ENCODE measurements at places on chromosomes 7 and 10.

DNA sequence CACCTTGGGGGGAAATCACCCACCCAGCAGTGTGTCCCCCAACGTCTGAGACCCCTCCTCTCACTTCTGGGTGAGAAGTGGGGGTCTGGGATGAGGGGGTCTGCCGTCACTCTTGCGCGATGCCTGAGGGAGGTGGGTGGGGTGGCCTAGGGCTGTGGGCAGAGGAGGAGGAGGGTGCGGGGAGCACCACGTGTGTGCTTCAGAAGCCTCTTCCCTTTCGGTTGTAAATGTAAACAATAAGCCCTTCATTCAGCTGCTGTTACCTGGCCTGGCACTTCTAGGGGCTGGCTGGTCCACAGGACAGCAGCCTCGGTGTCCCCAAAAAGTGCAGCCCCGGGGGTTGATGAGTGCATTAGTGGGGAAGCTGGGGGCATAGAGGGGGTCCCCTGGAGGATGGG lies 1.3 kb downstream of the CLIP2 start:
- no peak for DNase-seq

DNA sequence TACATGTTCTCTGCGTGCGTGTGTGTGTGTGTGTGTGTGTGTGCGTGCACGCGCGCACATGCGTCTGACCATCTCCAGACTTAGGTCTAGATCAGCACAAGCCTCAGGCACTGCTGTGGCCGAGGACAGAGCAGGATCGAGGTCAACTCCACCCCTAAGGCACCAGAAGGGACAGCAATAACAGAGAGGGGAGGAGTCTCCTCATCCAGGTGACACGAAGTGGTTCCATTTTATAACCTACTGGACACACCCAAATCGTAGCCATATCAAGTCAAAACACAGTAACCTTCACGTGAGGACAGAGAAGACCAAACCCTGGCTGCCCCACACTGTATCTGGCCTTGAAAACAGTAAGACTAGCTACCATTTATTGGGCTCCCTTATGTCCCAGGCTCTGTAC lies 224.1 kb downstream of the FGFR2 start:
- no peak for DNase-seq

- no peak for DNase-seq
Measured at GRCh38 chr7:138338361-138338760, 121.7 kb upstream of the TRIM24 start.

DNA sequence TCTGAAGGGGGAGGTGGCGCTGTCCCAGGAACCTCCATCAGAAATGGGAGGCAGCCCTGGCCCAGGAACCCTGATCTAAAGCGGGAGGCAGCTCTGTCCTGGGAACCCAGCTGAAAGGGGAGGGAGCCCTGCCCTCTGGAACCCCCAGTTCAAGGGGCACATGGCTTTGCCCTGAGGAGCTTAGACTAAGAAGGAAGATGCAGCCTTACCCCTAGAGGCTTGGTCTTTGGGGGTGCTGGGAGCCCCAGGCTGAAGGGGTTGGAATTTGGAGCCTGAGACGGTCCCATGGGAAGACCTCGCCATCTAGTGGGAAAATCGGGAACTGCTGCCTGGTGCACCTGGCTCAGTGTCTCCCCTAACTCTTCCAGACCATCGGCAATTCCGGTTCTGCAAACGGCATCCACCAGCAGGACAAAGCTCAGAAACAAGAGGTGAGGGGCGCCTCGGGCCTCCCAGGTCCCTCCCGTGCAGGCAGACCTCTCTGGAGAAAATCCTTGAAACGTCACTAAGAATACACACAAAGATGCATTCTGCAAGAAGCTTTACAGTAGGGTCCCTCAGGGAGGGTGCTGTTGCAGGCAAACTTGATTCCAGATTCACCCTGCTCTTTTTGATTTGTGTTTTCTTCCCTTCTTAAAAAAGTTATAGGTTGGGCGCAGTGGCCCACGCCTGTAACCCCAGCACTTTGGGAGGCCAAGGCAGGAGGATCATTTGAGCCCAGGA lies 52.4 kb upstream of the GTF2IRD1 start:
- peak; percentile 38 for DNase-seq

GRCh38 chr10:108090476-108091215 lies 926.1 kb upstream of the SORCS1 start:
- DNase-seq: peak; percentile 81

DNA sequence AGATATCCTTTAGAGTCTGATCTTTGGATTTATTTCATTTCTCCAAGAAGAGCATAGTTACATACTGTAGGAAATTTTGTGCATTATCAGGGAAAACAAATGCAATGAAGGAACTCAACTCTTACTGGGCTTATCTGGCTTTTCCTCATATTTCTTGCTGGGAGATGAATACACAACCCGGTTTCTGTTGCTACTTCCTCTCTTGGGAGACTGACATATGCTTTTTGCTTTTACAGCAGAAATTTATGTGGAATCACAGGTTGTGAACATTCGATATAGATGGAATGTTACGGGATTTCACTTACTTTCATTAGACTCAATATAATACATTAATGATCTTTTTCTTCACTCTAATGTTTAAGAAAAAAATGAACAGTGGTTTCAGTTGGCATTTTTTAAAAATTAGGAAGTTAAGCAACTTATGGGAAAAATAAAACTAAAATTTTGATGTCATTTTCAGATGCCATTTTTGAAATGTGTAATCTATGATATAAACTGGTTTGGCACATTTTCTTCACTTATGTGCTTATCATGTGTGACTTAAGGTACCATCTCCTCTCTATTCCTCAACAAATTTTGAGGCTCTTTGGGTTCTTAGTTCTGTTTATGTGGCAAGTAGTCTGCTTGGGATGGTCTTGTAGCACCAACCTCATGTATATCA lies 7.1 kb downstream of the SND1 start:
- no peak for DNase-seq

DNA sequence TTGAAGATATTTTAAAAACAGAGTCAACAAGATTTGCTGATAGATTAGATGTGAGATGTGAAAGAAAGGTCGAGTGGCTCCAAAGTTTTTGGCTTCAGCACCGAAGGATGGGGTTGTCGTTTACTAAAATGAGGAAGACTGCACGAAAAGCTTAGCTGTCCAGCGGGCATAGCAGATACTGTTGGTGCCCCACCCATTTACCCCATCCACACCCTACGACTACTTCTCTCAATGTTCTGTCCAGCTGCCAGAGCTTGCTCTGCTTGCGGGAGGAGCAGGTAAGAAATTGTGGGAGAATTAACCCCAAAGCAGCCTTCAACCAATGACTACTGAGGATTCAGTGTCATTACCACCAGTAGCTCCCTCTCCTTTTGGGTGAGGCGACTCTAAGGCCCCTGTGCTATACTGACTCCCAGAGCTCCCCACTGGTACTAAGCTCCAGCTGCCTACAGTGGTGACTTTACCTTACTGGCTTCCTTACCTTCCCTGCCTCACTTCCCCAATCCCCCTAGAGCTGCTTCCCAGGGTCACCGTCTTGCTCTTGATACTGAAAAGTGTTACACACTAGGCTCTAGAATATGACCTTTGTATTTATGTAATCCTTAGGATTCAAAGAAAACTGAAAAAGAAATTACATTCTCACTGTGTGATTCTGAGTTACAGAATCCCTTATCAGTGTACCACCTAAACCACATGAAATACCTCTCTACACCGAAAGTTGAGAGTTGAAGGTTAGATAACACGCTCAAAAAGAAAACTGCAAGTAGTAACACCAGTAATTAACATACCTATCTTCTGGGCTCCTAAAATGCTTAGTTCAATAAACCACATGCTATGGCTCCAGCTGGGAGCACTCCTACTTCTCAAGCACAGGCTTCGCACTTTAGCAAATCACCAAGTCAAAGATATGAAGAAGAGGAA lies 22.3 kb downstream of the CACUL1 start:
- DNase-seq: no peak

GRCh38 chr7:50149369-50149768 lies 56.3 kb upstream of the ZPBP start:
- no peak for DNase-seq

DNA sequence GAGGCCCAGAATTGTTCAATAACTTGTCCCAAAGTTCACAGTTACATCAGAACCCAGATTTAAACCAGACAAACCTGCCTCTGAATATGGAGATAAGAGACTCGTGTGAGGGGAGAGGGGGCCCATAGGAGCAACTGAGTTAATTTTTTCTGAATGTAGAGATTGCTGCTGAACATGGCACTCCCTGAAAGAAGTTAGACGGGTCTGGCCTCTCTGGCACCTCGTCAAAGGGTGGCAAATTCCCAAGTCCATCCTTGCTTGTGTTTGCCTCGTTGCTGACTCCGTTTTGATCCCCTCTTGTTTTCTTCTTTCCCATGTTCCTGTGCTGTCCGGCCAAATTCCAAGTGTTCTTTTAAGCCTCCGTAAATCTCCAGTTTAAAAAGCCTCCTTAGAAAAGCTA lies 35.2 kb upstream of the YAE1 start:
- no peak for DNase-seq

DNA sequence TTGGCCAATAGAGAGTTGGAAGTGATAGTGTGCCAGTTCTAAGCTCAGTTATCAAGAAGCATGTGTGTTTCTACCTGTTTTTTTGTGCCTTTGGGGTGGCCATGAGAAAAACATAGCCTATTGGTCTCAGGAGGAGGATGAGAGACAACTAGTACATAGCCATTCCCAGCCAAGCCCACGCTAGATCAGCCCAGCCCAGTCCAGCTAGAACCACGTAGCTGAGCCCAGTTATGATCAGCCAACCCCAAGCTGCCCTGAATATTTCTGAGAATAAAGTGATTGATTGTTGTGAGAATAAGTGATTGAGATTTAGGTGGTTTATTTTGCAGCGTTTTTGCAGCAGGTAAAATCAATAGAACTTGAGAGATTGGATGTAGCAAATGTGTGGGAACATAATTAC lies 15.9 kb downstream of the SORCS3 start:
- no peak for DNase-seq

- no peak for DNase-seq
Measured at GRCh38 chr7:45293295-45293942, 135.8 kb downstream of the RAMP3 start.

DNA sequence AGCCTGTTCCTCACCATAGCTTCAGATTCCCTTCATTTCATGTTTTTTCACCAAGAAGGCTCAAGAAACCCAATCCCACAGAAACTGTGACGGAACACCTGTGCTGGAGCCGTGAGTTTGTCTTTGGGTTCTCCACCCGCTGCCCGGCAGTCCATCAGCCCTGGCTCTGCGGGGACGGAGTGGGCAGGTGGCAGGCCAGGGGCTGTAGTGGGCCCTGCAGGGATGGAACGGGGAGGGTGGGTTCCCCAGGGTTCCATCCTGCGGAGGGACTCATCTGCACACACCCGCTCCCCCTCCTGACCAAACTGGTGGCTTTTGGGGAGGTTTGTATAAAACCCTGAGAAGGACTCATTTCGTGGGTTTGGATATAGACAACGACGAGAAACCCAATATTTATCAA lies 15.0 kb downstream of the CYP17A1 start:
- DNase-seq: no peak

GRCh38 chr10:119125942-119126341 lies 22.0 kb downstream of the DENND10 start:
- no peak for DNase-seq

- no peak for DNase-seq
Measured at GRCh38 chr7:28423918-28424514, 11.7 kb downstream of the CREB5 start.

DNA sequence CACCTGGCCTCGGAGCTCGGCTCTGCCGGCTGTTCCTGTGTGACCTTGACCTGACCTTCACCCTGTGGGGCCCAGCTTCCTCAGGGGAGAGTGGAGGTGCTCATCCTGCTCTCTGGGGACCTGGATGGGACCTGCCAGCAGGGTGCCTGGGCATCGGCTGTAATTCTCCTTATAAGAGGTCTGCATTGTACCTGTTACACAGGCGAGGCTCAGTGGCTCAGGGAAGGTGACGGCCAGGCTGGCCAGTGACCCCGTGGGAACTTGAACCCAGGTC lies 29.0 kb downstream of the RET start:
- DNase-seq: no peak

DNA sequence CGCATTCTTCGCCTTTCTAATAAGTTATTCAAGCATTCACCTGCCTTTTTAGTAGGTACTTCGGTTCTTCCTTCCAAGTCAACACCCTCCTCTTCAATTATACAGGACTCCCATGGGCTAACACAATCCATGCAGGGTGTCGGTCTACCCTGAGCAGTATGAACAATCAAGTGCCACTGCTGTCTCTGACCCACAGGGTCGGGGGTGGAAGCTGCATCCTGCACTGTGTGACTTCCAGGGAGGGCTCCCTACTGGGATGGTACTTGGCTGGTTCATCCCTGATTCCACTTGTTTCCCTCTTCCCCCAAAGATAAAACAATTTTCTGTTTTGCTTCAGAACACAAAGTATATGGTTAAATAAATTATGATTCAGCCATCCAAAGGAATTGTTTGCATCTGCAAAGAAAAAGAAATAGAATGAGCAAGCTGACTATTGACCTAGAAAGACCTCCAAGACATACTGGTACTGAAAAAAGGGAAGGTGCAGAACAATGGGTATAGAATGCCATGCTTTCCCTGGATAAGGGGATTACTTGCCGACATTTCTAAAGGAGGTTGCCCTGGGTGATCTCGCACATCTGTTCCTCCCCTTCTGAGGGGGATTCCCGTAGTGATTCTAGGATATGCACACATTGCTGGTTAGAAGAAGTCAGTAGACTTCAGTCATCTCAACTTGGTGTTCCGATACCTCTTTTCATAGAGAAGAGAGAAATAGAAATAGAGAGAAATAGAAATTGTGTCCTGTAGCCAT lies 89.1 kb upstream of the AGR3 start:
- no peak for DNase-seq

GRCh38 chr7:150862356-150862755 lies 10.0 kb downstream of the AOC1 start:
- DNase-seq: no peak

All from bronchial epithelial cell (primary cell).